ENCODE measurements at places on chromosomes 6 and 20. TPM values are rescaled to one million over a fixed set of nuclear protein-coding genes. Genes with fewer than 3 reads are reported as not detected.

Gene PNLDC1
- polyA plus RNA-seq: 0.09 TPM

Gene DEFB125
- polyA plus RNA-seq: not detected

Gene TSPO2
- polyA plus RNA-seq: not detected

Gene TFAP2C
- 0.03 TPM for polyA plus RNA-seq

Gene LST1
- 6.5 TPM for polyA plus RNA-seq

Data from heart right ventricle (tissue), 16 donors.